Aorta (tissue), 5 donors: ENCODE measurements at places on chromosomes 3 and 15. TPM values are rescaled to one million over a fixed set of nuclear protein-coding genes. Genes with fewer than 3 reads are reported as not detected.

TM4SF18 gene
- 3.1 TPM for total RNA-seq

GRCh38 chr15:52228921-52229320 is 37.7 kb upstream of the GNB5 start:
- DNase-seq, result no peak

DNA sequence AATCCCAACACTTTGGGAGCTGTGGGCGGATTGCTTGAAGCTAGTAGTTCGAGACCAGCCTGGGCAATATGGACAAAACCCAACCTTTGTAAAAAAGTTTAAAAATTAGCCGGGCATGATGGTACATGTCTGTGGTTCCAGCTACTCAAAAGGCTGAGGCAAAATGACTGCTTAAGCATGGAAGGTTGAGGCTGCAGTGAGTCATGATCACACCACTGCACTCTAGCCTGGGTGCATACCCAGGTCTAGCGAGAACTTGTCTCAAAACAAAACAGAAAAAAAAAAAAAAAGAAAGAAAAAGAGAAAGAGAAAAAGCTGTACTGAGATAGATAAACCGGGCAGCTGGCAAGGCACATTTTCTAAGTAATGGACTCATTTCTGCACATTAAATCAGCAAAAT is 10.6 kb downstream of the ARPP19 start:
- DNase-seq, result no peak

GRCh38 chr15:70818580-70818979 is 35.4 kb downstream of the LARP6 start:
- no peak for DNase-seq

DNA sequence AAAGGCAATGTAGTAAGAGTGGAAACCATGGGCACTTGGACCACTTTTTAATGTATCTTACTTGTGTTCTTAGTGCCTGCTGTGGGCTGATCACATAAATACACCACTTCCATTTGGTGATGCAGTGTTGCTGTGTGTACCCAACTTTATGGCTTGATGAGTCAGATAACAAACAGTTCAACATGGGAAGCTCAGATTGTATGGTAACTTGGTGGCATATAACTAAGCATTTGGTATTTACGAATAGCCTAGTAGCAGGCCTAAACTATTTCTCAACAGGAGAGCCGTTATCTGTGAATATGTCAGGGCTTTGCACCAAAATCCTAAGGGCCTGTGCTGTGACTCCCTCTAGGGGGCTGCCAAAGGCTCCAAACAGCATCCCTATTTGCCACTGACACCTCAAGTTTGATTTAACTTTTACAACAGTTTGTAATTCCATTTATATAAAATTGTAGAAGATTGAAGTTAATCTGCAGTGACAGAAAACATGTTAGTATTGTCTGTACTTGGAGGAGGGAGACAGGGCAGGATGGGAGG is 640.4 kb upstream of the CADM2 start:
- DNase-seq, result no peak

- no peak for DNase-seq
These were observed 500 bp upstream of the RAB6B start for GRCh38 chr3:133896002-133896761.
